ENCODE measurements at places on chromosomes 16 and 17. TPM values are rescaled to one million over a fixed set of nuclear protein-coding genes. Genes with fewer than 3 reads are reported as not detected.

The HEATR9 gene
- total RNA-seq = not detected

The KRTAP4-5 gene
- total RNA-seq = not detected

The HOXB9 gene
- total RNA-seq = 2.4 TPM

The CCL11 gene
- not detected for total RNA-seq

The VKORC1 gene
- total RNA-seq = 41.4 TPM

Data from activated naive CD4-positive, alpha-beta T cell treated with anti-CD3 and anti-CD28 coated beads, Interleukin-2, amount 50 U/mL, for 72 hours (primary cell).